ENCODE measurements at places on chromosomes 7 and 10.
A peak's percentile ranks its signal among the peaks of the same experiment; 100 is the strongest.

DNA sequence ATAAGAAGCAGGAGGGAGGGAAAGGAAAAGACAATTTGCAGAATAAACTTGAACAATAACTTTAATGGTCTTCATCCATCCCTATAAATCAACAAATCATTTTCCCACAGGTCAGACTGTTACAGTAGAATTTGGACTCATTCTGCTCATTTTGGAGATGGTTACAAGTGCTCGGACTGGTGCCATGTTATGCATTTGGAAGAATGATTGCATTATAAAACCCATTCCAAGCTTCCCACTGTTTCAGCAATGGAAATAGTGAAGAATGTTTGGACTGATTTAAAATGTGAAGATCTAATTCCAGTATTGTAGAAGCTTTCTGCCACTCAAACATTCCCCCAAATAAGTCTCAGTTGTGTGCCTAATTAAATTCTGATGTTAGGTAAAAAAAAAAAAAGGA, 99.7 kb upstream of the ZEB1 start:
- no peak for DNase-seq

- DNase-seq, result no peak
Measured at GRCh38 chr7:30805931-30806330, 34.7 kb downstream of the MINDY4 start.

GRCh38 chr10:8045726-8046494, 8.6 kb upstream of the GATA3 start:
- DNase-seq, result no peak

DNA sequence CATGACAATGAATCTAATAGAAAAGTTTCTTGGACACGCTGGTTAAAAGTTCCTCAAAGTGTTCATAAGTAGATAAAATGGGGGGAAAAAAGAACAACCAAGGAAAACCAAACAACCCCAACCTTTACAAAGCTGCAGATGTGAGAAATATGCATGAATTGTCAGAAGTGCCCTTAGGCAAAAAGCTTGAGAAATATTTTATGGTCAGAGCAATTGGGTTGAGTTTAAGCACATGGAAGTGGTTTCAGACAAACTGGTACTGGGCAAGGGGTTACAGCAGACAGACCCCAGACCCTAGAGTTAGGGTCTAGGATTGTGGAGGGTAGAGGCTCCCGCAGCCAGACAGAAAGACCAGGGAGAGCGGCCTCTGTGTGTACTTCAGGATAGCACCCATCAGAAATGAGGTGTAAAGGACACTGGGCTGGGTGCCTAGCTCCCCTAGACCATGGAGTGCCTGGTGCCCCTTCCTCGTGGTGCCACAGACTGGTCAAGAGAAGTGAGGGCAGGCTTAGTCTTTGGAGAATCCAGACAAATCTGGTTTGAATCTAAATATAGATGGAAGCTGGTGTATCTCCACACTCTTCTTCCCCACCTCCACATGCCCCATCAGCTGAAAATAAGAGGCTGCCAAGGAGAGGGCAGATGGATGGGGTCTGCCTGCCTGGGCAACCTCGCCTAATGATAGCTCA, 37.3 kb downstream of the PNLIPRP2 start:
- no peak for DNase-seq

GRCh38 chr10:95864906-95865813, 42.6 kb upstream of the CC2D2B start:
- peak; percentile 14 for DNase-seq

DNA sequence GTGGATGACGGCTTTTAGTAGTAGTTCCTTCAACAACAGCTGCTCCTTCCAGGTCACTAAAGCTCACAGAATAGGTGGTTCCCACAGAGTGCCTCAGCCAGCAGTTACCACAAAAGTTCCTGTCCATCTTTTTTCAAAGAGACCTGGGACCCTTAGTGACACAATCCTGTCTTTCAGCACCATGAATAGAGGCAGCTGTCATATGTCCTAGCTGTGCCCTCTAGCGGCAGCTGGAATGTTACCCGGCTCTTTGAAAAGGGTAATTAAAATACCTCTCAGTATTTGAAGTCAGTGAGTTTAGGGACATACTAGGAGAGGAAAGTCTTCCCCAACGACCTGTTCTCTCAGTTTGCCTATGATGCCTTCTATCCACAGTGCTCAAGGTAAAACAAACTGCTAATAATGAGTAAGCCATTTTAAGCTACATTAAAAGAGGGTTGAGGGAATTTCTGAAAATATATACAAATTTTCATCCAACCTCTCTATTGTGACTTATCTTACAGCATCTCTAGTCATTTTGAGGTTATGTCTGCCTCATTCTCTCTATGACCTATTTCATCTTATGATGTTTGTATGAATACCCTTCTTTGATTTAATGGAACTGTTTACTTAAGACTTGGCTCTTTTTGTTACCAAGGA, 290.8 kb downstream of the NXPH1 start:
- peak; percentile 82 for DNase-seq

GRCh38 chr10:124085680-124086079, 7.7 kb downstream of the CHST15 start:
- no peak for DNase-seq

Data from HAP-1 (cell line).